ENCODE measurements at places on chromosomes 1 and 21. TPM values are rescaled to one million over a fixed set of nuclear protein-coding genes. Genes with fewer than 3 reads are reported as not detected.

LCE3D gene
- not detected for polyA plus RNA-seq

CCDC24 gene
- polyA plus RNA-seq, result 0.78 TPM

TCHH gene
- polyA plus RNA-seq, result 0.03 TPM

GPR25 gene
- polyA plus RNA-seq, result not detected

CAPN2 gene
- polyA plus RNA-seq, result 91.7 TPM

CA6 gene
- polyA plus RNA-seq, result not detected

AK5 gene
- polyA plus RNA-seq, result 5.8 TPM

CRYBG2 gene
- polyA plus RNA-seq, result not detected

CD247 gene
- 1.2 TPM for polyA plus RNA-seq

CFHR3 gene
- 2.5 TPM for polyA plus RNA-seq

DPT gene
- polyA plus RNA-seq, result 84.4 TPM

- no peak for DNase-seq
Observed at GRCh38 chr1:112196731-112197130, 199.3 kb upstream of the CTTNBP2NL start.

DNA sequence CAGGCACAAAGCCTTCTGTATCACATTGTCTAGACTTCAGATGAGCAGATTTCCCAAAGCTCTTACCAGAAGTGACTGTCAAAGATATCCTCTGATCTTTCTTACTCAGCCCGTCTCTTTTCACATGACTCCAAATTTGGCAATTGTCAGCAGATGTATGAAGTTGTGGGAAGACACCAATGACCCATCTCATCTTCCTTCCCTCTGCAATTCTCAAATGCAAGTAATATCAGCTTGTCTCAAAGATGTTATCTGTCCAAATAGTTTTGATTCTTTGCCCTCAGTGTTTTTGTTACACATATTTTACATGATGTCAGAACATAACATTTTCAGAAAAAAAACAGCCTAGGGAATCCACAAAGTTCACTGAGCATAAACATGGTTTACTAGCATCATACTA, 45.1 kb upstream of the RGS2 start:
- DNase-seq, result no peak

DNA sequence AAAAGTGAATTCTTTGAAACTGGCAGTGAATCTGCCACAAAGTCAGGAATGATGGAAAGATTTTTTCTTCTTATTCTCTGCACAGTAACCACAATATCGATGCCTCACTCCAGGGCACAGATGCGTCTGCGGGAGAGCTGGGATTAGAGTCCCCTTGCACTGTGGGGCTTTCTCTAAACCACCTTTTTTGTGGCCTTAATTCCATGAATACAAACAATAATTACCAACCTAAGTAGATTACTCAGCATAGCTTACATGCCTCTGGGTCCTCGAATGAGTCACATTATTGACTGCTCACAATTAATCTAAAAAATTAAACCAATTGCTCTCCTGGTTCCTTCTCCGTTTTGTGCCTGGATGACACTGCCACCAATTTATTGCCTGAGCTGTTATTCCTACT, 125.8 kb downstream of the KAZN start:
- no peak for DNase-seq

DNA sequence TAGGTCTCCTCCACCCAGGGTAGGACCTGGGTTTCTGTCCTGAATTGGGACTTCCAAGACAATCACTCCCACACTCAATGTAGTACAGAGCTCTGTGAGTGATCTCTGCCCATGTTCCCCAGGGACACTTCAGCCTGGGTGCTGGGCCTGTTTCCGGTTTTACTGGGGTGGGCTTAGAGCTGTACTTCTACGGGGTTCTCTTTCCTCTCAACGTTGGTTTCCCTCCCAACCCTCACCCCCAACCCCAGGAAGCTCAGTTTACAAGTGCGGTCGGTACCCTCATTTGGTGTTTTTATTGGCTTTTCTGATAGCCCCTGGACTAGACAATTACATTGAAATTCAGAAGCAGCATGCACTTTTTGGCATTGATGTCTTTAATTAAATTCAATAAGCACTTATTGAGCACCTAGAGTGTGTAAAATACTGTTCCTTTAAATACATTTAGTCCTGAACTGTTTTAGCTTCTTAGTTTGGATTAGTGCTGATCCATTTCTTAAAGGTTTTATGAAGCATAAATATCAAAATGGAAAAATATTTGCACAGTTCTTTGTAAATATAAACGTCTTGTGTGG, 542 bp upstream of the XPR1 start:
- no peak for DNase-seq

DNA sequence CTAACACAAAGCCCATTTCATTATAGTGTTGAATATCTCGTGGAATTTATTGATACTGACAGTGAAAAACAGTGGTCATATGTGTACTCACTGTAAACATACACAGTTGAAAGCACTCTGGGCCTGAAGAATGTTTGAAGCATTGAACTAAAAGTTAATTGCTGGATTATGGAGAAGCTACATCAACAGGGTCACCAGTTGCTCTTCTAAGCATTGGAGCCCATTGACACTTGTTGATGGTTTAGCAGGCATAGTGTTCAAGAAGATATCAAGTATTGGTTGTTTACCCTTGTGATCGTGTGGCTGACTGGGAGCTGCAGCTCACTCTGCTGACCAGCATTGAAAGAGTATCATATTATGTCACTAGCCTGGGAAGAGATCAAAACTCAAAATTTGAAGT, 10.3 kb downstream of the ZYG11A start:
- no peak for DNase-seq

DNA sequence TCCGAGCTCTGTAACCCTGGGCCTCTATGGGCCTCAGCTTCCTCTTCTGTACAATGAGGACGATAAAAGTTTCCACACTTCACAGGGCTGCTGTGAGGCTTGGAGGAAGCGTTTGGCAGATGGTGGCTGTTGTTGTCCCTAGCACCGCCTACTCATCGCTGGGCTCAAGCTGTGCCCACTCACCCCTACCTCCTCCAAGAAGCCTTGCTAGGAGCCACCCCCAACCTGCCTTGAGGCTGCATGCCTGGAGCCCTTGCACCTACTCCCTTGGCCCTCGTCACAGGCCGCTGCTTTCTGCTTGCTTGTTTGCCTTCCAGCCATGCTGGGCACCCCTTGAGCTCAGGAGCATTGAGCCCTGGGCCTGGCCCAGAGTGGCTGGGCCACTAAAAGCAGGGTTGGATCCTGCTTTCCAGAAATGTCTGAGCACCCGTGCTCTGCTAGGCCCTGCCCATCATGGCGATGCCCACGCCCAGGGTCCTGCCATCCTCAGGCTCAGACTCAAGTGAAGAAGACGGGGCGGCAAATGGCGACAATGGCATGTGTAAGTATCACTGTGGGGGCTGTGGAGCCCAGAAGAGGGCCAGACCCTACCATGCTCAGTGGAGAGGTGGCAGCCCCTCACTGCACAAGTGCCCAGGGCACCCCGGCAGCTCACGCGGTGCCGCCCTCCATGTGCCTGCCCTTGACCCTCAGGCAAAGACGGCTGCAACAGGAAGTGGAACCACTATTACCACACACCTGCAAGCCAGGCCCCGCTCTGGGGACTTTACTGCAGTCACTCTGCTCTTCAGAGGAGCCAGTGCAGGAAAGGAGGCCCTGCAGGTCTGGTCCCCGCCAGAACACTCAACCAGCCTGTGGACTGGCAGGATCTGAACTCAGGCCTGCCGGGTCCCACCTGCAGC, 9.5 kb downstream of the SH3BGRL3 start:
- no peak for DNase-seq

GRCh38 chr1:56576880-56577405, 2.4 kb downstream of the PLPP3 start:
- DNase-seq, result no peak

GRCh38 chr1:27633298-27633610, 1.7 kb downstream of the FGR start:
- DNase-seq, result no peak

DNA sequence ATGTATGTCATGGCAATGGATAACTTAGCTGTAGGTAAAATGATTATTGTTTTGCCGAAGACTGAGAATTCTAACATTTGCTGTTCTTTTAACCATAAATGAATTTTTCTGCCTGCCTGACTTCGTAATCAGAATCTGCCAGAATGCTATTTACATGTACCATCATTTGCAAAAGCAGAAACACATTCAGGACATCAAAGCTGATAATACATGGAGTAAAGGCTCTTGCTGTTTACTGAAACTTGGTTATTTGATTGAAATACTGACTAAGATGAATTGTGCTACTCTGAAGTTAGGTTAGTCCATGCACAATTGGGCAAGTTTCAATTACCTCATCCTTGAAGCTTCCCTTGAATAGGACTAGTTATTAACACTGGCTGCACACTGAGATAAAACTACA, 293.8 kb downstream of the PLA2G4A start:
- DNase-seq, result no peak
